ENCODE measurements at places on chromosomes 6 and 20. TPM values are rescaled to one million over a fixed set of nuclear protein-coding genes. Genes with fewer than 3 reads are reported as not detected.

Gene COL21A1
- not detected for total RNA-seq

Gene CLPSL1
- not detected for total RNA-seq

Gene POM121L2
- total RNA-seq = not detected

Gene PHACTR3
- 0.21 TPM for total RNA-seq

Gene FOXO3
- 63.6 TPM for total RNA-seq

Gene NECAB3
- total RNA-seq = 4.6 TPM

Gene OPRM1
- total RNA-seq = not detected

Gene SMPD2
- total RNA-seq = 22.5 TPM

Data from mononuclear cell (primary cell).